ENCODE measurements at places on chromosomes 5 and 9. TPM values are rescaled to one million over a fixed set of nuclear protein-coding genes. Genes with fewer than 3 reads are reported as not detected.

The CKMT2 gene
- 1,824 TPM for total RNA-seq

The SH2D3C gene
- 18.2 TPM for total RNA-seq

The ZNF483 gene
- 5.8 TPM for total RNA-seq

The TIGD6 gene
- 2.8 TPM for total RNA-seq

GRCh38 chr9:107948086-107948485 lies 458.5 kb upstream of the KLF4 start:
- H3K4me1 ChIP-seq: no peaks in the 10 kb centered on the region
- H3K36me3 ChIP-seq: no peaks in the 10 kb centered on the region
- DNase-seq: no peak
- H3K4me3 ChIP-seq: no peak overlapping the region
- H3K27ac ChIP-seq: no peak overlapping the region

DNA sequence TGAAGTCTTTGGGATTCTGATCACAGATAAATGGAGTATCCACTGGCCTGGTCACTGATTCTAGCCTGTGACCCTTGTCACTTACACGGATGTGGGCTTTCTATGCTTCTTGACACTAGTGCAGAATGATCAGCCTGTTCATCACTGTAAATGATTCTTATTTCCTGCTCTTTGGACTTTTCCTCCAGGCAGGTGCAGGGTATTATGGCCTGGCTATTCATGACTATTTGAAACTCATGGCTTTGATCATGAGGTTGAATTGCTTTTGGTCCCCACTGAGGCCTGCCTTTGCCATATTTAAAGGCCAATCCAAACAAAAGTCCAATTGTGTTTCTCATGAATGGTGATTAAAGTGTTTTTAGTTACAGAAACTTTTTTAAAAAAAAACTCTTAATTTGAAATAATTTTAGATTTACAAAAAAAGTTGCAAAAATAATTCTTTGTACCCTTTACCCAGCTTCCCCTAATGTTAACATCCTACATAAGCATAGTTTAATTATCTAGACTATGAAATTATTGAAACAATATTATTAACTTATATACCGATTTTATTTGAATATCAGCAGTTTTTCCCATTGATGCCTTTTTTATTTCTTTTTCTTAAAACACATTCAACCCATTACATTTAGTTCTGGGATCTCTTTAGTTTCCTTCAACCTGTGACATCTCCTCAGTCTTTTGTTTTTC lies 68.1 kb downstream of the GALNT10 start:
- peaks cover 13% of the 10 kb centered on the region for H3K4me1 ChIP-seq
- no peaks in the 10 kb centered on the region for H3K36me3 ChIP-seq
- H3K27me3 ChIP-seq: no peaks in the 10 kb centered on the region
- no peak for DNase-seq
- no peak overlapping the region for H3K27ac ChIP-seq
